Uterine smooth muscle cell (primary cell): ENCODE measurements at places on chromosomes 7 and 10. TPM values are rescaled to one million over a fixed set of nuclear protein-coding genes. Genes with fewer than 3 reads are reported as not detected.

SLC18A3 gene
- total RNA-seq = not detected in 2 replicates

CALHM2 gene
- total RNA-seq = 14.6 and 19.7 TPM in 2 replicates

PNLIPRP2 gene
- total RNA-seq = not detected in 2 replicates

CALML5 gene
- total RNA-seq = not detected in 2 replicates

PTPN12 gene
- total RNA-seq = 35.6 and 50.6 TPM in 2 replicates

HOGA1 gene
- total RNA-seq = 0.50 and 0.89 TPM in 2 replicates

SOSTDC1 gene
- total RNA-seq = not detected in 2 replicates

AKR1D1 gene
- total RNA-seq = under 0.01 TPM in 1 of 2 replicates, not detected in the other

CYP2C19 gene
- total RNA-seq = not detected in 2 replicates

EPHA1 gene
- 0.12 and 0.33 TPM in 2 replicates for total RNA-seq

CADPS2 gene
- total RNA-seq = 21.6 and 34.5 TPM in 2 replicates

PCLO gene
- total RNA-seq = 4.4 and 4.9 TPM in 2 replicates

LMTK2 gene
- 8.3 and 10.2 TPM in 2 replicates for total RNA-seq

PHTF2 gene
- 23.9 and 35.3 TPM in 2 replicates for total RNA-seq

ERVW-1 gene
- not detected in 2 replicates for total RNA-seq

GNAT3 gene
- total RNA-seq = 0.12 TPM in 1 of 2 replicates, not detected in the other

RASA4B gene
- total RNA-seq = 0.89 and 5.9 TPM in 2 replicates

IDI2 gene
- total RNA-seq = not detected in 2 replicates

LAMB4 gene
- under 0.01 and 0.12 TPM in 2 replicates for total RNA-seq

TMEM176A gene
- 0.22 TPM in 1 of 2 replicates, not detected in the other for total RNA-seq
